ELF-1 (cell line): ENCODE measurements at places on chromosomes 12 and 14.

- no peak for DNase-seq
These were observed 33.2 kb downstream of the SAMD4A start for GRCh38 chr14:54599966-54600716.

DNA sequence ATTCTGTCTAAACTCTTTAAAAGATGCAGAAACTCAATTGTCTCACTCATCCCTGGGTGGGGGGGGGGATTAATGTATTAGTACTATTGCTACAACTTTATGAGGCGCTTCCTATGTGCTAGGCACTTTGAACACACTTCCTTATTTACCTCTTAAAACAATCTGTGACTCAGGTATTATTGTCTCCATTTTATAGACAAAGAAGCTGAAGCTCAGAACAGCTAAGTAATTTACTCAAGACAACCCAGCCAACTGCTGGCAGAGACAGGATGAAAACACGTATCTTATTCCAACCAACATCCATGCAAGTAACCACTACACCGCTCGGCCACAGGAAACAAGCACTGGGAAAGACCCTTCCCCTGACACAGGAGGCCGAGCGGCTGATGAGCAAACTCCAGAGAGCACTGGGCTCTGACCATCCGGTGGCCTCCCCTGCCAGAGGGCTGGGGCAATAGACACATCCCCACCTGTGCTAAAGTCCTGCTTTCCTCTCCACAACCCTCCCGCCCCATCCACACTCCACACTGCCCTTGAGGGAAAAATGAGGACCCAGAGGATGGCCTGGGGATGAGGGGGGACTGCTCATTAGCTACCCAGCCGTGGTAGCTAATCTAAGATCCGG lies 244.2 kb downstream of the DPF3 start:
- DNase-seq = no peak

GRCh38 chr12:24307716-24308335 lies 358.4 kb upstream of the SOX5 start:
- DNase-seq = no peak

- DNase-seq = no peak
These were observed 13.0 kb upstream of the CDK2AP1 start for GRCh38 chr12:123284669-123285068.

DNA sequence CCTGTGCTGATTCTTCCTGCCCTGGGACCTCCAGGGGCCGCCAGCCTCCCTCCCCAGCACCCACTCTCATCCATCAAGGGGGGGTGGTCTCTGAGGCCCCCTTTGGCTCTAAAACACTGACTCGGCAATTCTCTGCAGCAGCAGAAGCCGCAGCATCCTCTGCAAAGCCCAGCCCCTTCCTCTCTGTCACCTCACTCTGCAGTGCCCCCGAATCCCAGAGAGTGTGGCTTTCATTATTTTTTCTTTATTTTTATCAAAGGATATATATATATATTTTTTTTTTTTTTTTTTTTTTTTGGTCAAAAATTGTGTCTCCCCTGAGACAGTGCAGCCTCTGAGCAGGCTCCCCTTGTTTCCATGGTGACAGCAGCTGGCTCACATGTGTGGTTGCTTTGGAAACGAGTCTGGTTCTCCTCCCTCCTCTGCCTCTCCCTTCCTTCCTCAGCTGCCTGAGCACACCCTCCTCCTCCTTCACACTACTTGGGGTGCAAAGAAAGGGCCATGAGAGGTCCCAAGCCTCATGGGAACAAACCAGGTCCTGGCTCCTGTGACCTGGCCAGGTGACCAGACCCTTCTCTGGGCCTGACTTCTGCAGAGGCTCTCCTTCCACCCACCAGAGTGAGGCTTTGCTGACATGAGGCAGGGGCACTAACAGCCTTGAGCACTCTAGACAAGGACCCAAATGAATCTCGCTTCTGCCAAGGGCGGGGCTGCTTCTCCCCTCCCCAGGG lies 100.5 kb downstream of the LRRC74A start:
- DNase-seq = no peak

GRCh38 chr12:110641521-110641920 lies 27.6 kb downstream of the TCTN1 start:
- peak; percentile 21 for DNase-seq

DNA sequence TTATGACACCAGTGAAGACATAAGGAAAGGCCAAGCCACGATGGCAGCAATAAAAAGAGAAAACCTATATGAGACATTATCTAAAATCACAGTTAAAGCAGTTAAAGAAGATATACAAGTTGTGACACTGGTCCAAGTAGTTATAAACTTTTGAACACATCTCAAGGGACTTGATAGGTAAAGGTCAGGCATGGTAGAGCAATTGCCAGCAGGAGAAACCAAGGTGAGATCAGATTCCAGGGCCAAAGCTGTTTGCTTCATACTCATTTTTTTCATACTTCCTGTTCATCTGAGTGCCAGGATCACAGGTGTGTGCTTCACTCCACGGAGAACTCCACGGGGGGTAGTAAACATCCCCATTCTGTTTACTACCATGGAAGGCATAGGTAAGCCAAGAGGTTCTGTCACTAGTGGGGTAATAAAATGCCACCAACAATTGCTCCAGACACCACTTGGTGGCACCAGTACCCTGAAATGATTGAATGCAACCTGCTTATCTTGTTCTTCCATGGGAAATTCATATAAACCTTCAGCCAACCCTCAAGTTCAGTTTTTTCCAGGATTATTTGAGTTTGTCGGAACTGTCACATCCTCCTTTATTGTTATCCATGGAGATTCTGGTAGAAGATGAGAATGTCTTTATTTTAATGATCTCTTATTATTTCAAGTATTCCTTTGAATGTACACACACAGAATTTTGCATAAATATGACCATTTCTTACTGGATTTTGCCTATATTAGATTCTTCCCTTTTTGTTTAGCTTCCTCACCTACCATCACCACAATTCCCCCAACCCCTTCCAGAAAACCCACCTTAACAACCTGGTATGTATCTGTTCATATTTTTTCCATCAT lies 59.2 kb upstream of the TSPAN8 start:
- no peak for DNase-seq

GRCh38 chr12:46659032-46659650 lies 166.7 kb downstream of the SLC38A4 start:
- peak; percentile 23 for DNase-seq

GRCh38 chr12:42510823-42511222 lies 78.7 kb downstream of the PRICKLE1 start:
- peak; percentile 83 for DNase-seq

DNA sequence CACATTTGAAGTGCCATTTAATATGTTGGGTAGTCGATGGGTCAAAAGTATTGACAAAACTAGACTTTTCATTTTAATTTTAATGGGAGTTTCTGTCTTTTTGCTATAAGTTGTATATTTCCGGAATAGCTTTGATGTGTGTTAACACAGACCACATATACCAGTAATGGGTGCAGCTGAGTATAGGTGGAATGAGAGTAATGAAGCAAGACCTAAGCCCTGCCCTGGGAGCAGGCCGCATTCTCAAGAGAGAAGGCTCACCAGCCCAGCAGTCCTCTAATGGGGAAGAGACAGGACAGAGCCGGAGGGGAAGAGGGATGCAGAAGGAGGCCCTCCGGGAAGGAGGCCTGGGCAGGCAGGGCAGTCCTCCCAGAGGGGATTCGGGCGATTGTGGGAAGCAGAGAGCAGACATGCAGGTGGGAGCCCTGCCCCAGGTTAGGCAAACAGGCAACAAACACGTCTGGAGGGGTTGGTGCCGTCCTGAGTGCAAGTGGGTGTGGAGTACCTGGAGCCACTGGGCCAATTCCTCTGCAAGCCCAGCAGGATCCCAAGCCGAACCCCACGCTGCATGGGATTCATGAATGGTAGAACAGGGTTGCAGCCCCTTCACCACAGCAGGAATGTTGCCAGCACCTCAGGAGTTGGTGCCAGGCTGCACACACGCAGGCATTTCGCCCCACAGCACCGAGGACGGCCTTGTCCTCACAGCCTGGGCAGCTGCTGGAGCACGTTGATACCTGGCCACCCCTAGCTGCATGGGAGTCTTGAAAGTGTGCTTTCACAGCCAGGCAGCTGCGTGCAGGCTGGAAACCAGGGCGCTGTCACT lies 7.8 kb downstream of the CKB start:
- no peak for DNase-seq

DNA sequence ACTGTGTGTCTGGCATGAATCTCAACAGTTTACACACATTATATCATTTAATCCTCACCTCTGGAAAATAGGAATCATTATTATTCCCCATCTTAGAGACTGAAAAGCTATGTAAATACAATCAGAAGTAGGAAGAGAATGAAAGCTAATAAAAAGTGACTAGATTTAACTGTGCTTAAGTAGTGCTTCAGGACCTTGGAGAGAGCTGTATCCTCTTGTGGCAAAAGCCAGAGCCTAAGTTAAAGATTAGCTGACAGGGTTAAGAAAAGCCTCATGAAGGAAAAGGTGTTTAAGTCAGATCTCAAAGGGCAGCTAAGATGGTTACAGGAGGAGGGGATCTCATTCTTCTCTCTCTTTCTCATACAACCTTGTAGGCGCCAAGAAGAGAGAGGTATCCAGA lies 65.3 kb upstream of the TMEM233 start:
- no peak for DNase-seq

DNA sequence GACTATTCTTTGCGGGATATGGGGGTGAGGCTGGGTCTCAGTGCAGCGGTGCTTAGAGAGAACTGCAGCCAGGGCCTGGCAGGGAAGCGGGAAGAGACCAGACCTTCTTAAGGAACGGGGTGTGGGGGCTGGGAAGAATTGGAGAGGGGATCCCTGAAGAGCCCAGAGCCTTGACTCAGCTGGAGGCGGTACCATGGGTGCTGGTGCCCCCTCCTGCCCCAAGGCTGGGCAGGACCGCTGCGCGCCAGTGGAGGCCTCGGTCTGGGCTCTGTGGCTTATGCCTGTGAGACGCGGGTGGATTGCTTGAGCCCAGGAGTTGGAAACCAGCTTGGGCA lies 1.3 kb upstream of the RNU7-1 start:
- no peak for DNase-seq

GRCh38 chr12:67937822-67938221 lies 51.4 kb upstream of the IFNG-AS1 start:
- no peak for DNase-seq

DNA sequence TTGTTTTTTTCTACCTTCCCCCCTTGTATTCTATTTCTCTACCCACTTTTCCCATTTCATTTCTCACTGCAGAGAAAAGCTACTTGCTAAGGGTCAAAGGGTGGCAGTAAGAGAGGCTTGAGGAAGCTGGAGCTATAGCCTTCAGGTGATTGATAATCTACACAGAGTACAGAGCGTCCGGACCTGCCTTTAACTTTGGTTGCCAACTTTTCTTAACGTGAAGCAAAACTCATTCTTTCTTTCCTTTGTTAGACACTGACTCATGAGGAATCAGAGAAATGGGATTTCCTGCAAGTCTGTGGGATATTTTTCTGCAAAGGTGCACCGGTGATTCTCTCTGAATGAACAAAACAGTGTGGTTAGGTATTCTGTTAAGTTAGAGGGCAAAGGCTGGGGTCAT lies 133.3 kb downstream of the RMST start:
- no peak for DNase-seq

DNA sequence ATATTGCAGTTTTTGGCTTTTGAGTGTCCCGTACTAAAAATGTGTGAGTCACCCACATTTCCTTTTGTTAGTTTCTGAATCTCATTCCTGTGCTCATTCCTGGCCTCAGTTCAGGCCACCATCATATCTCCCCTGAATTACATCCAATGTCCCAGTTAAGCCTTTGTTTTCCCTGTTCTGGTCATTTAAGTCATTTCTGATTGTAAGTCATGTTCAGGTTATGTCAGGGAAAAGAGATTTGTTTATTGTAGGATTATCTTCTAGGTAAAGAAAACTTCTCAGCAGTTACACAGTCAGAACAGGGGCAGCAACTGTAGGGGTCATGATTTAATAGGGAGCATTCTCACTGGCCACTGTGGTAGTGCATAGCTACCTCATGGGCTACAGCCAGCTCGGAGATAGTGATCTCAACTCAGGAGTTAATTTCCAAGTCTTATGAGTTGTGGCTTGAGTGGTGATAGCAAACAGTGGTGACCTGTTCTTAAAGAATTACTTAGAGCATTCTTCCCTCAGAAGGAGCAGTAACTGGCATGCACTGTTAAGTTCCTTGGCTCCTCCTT lies 6.7 kb downstream of the DDX47 start:
- DNase-seq = no peak

DNA sequence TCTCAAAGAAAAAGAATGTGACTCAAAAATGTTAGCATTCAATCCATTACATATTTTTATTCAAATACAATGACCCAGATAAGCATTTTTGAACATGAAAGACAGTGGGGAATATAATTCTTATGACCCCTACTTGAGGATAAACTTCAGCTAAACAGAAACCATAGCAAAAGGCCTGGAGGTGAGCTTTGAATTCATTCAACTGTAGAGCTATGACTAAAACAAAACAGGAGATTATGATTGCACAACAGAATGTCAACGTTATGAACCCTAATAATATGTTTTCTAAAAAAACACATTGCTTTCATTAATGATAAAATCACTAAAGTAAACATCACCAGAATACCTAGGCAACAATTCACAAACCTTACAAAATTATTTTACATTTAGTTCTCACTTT lies 27.8 kb downstream of the EFCAB11 start:
- DNase-seq = no peak

DNA sequence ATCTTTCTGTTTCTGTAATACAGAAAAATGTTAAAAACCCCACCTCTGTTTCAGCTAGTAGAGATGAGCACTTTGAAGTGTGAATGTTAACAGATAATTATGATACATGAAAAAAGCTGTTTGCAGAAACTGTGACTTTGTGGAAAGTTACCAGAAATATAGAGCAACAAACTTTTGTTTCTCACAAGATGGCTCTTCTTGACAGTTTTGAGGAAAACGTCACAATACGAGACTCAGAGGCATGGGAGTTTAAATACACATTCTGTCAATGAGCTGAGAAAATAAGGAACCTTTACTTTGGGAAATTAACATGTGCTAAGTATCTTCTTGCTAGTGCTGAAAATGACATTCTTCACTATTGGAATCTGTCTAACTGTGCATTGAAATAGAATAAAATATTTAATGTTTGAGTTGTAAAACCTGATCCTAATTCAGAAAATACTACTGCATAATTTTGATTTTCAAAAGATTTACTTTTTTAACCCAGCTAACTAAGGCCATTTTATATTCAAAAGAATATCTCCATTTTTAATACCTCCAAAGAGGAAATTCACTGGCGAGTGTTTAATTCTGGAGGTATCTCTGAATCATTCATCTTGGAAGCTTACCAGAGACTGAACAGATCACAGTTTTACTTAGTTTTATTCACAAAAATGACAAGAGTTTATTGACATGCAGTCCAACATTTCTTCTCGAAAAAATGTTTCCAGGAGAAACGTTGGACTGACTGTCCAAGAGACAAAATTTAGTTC lies 308.9 kb upstream of the LRFN5 start:
- no peak for DNase-seq

- DNase-seq = no peak
These were observed 229.6 kb upstream of the NAV3 start for GRCh38 chr12:77601069-77601468.
